Mononuclear cell (primary cell): ENCODE measurements at places on chromosomes 12 and 14. TPM values are rescaled to one million over a fixed set of nuclear protein-coding genes. Genes with fewer than 3 reads are reported as not detected.

EML5 gene
- total RNA-seq: 3.8 TPM

FAIM2 gene
- total RNA-seq: not detected

PRR4 gene
- 0.52 TPM for total RNA-seq

GUCY2C gene
- not detected for total RNA-seq

EID3 gene
- 19.9 TPM for total RNA-seq

TAS2R19 gene
- total RNA-seq: 1.8 TPM

ADAMTS20 gene
- not detected for total RNA-seq

TAS2R7 gene
- not detected for total RNA-seq

MDM2 gene
- total RNA-seq: 109 TPM

ATL1 gene
- total RNA-seq: 5.7 TPM

NFE2 gene
- total RNA-seq: 9.4 TPM

DEPDC4 gene
- not detected for total RNA-seq

PPFIA2 gene
- total RNA-seq: not detected

SAMD15 gene
- total RNA-seq: 0.21 TPM

KRT73 gene
- total RNA-seq: 21.4 TPM

CD163L1 gene
- total RNA-seq: 0.63 TPM

DNAH10 gene
- total RNA-seq: 0.21 TPM

RHOF gene
- 110 TPM for total RNA-seq

PRIMA1 gene
- total RNA-seq: not detected

DIO2 gene
- total RNA-seq: not detected

NINJ2 gene
- 8.4 TPM for total RNA-seq
